Activated CD4-positive, alpha-beta T cell treated with anti-CD3 and anti-CD28 coated beads, Interleukin-2, amount 10 ng/mL, durations not matched to agents 24 days and 14 days (primary cell): ENCODE measurements at places on chromosomes 4 and X.

- H3K4me3 ChIP-seq: no peak overlapping the region
- H3K4me1 ChIP-seq: no peaks in the 10 kb centered on the region
- DNase-seq: no peak
- no peaks in the 10 kb centered on the region for H3K27me3 ChIP-seq
- no peaks in the 10 kb centered on the region for H3K36me3 ChIP-seq
Measured at GRCh38 chr4:156654410-156654809, 317.2 kb downstream of the PDGFC start.

GRCh38 chr4:78928835-78929234 is 10.4 kb downstream of the PAQR3 start:
- H3K27ac ChIP-seq: no peak overlapping the region
- no peaks in the 10 kb centered on the region for H3K27me3 ChIP-seq
- DNase-seq: no peak

- peak overlapping the region; percentile 99 for H3K27ac ChIP-seq
- peaks cover 62% of the 10 kb centered on the region for H3K36me3 ChIP-seq
- DNase-seq: peak; percentile 84
- peaks cover 62% of the 10 kb centered on the region for H3K4me1 ChIP-seq
Measured at GRCh38 chrX:45758319-45758718, 557.6 kb upstream of the DIPK2B start.

DNA sequence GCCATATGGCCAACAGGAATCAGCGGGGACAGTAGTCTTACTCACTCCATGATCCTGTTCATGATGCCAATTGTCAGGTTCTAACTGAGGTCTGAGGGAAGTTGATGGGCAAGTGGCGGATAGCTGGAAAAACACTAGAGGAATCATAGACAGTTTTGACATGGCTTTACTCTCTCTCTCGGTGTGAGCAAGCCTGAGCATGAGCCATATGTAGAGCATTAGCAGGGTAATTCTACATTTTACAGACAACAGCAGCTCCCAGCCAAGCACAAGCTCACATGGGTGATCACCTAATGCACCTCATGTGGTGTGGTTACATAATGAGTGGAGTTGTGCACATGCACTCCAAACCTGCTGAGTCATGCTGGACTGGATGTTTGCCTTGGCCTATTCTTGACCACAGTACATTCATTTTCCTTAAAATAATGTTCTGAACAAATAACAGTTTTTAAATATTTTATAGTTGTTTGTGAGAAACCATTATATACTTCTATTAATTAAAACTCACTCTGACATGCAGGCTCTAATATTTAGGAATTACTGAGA is 429.2 kb downstream of the GPAT3 start:
- no peak overlapping the region for H3K4me3 ChIP-seq
- no peak for DNase-seq
- H3K27me3 ChIP-seq: no peaks in the 10 kb centered on the region
- H3K27ac ChIP-seq: no peak overlapping the region

DNA sequence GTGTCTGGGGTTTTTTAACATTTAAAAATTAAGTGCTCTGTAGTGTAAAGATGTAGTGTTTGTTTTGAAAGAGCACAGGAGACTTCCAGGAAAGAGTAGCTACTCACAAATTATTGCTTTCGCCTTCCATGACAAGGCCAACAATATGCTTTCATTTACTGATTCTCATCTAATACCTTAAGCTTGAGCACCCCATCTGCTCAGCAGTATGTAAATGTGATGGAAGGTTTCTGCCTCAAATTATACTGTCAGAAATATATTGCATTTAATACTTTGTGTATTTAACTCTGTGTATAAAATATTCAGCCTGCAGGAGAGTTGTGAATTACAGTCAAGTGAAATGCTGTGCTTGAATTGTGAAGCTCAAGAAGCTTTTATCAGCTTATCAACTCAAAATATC is 296.3 kb upstream of the ATOH1 start:
- H3K4me1 ChIP-seq: no peaks in the 10 kb centered on the region
- H3K27ac ChIP-seq: no peak overlapping the region
- H3K36me3 ChIP-seq: no peaks in the 10 kb centered on the region
- no peak for DNase-seq

DNA sequence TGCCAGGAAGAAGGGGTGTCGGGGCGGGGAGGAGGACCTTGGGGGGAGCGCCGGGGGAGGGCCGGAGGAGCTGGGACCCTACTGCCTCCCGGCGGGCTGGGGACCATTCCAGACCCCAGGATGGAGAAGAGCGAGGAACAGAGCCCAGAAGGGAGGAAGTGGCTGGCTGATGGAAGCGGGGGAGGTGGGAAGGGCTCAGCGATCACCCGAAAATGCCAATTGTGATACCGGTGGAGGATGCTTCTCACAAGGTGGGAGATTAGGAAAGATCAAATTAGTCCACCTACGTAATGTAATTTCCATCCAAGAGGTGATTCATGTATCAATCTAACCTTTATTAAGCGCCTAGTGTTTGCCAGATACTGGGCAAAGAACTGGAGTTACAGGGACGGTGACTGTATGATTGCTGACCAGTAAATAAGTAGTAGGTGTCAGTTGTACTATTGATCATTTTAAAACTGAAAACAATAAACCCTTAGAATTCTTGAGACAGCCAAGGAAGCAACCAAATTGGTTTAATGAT is 452 bp upstream of the RAI2 start:
- H3K27ac ChIP-seq: no peak overlapping the region
- no peak for DNase-seq
- peak overlapping the region; percentile 55 for H3K4me3 ChIP-seq
- H3K36me3 ChIP-seq: no peaks in the 10 kb centered on the region

GRCh38 chr4:86917212-86918039 is 17.4 kb upstream of the AFF1 start:
- H3K4me1 ChIP-seq: peaks cover 3% of the 10 kb centered on the region
- no peaks in the 10 kb centered on the region for H3K27me3 ChIP-seq
- H3K27ac ChIP-seq: no peak overlapping the region
- H3K36me3 ChIP-seq: no peaks in the 10 kb centered on the region
- H3K4me3 ChIP-seq: no peak overlapping the region
- DNase-seq: no peak

DNA sequence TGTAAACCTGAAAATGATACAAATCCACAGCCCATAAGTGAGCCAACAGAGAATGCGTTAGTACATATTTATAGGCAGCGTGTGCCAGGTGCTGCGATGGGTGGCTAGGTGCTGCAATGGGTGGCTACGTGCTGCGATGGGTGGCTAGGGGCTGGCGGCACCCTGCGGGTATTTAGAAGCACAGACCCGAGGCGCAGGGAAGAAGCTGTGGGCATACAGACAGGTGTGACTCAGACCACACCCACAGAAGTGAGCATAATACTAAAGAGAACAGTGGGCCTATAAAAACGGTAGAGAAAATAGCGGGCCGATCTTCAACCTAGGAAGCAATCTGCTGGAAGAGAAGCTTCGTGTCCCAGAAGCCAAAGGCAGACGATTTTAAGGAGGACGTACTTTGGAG is 81.1 kb downstream of the FAT1 start:
- H3K27me3 ChIP-seq: no peaks in the 10 kb centered on the region
- DNase-seq: no peak
- H3K27ac ChIP-seq: no peak overlapping the region
- H3K36me3 ChIP-seq: no peaks in the 10 kb centered on the region
- no peak overlapping the region for H3K4me3 ChIP-seq
- H3K4me1 ChIP-seq: no peaks in the 10 kb centered on the region

- no peak for DNase-seq
- H3K36me3 ChIP-seq: no peaks in the 10 kb centered on the region
- no peaks in the 10 kb centered on the region for H3K27me3 ChIP-seq
- no peak overlapping the region for H3K4me3 ChIP-seq
Measured at GRCh38 chrX:80423744-80424143, 3.5 kb downstream of the TENT5D start.

- H3K36me3 ChIP-seq: no peaks in the 10 kb centered on the region
- no peaks in the 10 kb centered on the region for H3K4me1 ChIP-seq
- peaks cover 1% of the 10 kb centered on the region for H3K27me3 ChIP-seq
- no peak for DNase-seq
Measured at GRCh38 chr4:7636240-7636508, 201.4 kb upstream of the PSAPL1 start.

- no peaks in the 10 kb centered on the region for H3K4me1 ChIP-seq
- DNase-seq: no peak
- no peak overlapping the region for H3K4me3 ChIP-seq
- H3K27ac ChIP-seq: no peak overlapping the region
- no peaks in the 10 kb centered on the region for H3K27me3 ChIP-seq
- H3K36me3 ChIP-seq: no peaks in the 10 kb centered on the region
Measured at GRCh38 chr4:124803641-124804040, 91.1 kb upstream of the ANKRD50 start.

DNA sequence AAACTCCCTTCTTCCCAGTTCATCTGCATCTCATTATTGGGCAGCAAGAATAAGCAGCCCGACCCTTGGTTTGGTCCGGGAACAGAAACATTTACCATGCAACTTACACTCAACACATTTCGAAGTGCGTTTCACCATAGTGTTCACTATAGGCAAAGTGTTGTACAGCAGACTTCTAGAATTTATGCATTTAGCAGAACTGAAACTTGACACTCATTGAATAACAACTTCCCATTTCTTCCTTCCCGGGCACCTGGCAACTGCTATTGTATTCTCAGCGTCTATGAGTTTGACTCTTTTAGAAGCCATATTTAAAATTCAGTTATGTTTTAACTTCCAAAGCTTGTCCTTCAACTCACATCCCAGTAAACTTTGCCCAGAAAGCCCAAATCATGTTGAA is 840.6 kb downstream of the NLGN4X start:
- no peaks in the 10 kb centered on the region for H3K27me3 ChIP-seq
- no peak overlapping the region for H3K27ac ChIP-seq
- H3K36me3 ChIP-seq: no peaks in the 10 kb centered on the region
- DNase-seq: no peak
- no peaks in the 10 kb centered on the region for H3K4me1 ChIP-seq

GRCh38 chr4:168304744-168305459 is 13.7 kb downstream of the DDX60 start:
- H3K27ac ChIP-seq: no peak overlapping the region
- no peaks in the 10 kb centered on the region for H3K27me3 ChIP-seq
- no peak overlapping the region for H3K4me3 ChIP-seq
- peaks cover 33% of the 10 kb centered on the region for H3K4me1 ChIP-seq
- no peak for DNase-seq
- peaks cover 61% of the 10 kb centered on the region for H3K36me3 ChIP-seq

GRCh38 chr4:76964769-76965168 is 15.2 kb downstream of the SEPTIN11 start:
- no peak for DNase-seq
- H3K27ac ChIP-seq: no peak overlapping the region
- peaks cover 5% of the 10 kb centered on the region for H3K36me3 ChIP-seq
- H3K4me3 ChIP-seq: no peak overlapping the region
- peaks cover 9% of the 10 kb centered on the region for H3K4me1 ChIP-seq

DNA sequence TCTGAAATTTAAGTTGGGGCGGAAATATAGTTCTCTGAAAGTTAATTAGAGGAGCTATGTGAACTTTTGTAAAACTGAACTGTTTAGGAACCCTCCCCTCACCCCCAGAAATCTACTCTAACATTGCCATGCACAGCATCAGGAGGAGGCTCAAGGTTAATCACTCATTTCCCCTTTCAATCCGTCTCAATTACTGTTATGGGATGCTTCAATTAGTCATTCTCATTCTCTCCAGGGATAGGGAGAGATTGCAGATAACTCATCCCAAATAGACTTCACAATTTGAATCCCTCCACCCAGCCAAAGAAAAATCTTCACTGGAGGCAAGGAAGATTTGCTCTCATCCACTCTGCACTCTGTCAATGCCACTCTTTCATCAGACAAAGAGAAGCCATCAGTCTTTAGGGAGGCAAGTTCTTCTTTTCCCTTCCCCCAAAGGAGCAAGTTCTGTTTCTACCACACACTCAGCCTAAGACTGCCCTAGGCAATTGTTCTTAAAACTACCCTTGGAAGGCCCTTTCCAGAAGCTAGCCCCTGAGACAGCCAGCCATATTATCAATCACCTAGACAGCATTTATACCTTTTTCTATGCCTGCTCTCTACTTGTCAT is 140.4 kb downstream of the SLC10A7 start:
- H3K27me3 ChIP-seq: no peaks in the 10 kb centered on the region
- no peak overlapping the region for H3K27ac ChIP-seq
- no peaks in the 10 kb centered on the region for H3K4me1 ChIP-seq
- DNase-seq: no peak

DNA sequence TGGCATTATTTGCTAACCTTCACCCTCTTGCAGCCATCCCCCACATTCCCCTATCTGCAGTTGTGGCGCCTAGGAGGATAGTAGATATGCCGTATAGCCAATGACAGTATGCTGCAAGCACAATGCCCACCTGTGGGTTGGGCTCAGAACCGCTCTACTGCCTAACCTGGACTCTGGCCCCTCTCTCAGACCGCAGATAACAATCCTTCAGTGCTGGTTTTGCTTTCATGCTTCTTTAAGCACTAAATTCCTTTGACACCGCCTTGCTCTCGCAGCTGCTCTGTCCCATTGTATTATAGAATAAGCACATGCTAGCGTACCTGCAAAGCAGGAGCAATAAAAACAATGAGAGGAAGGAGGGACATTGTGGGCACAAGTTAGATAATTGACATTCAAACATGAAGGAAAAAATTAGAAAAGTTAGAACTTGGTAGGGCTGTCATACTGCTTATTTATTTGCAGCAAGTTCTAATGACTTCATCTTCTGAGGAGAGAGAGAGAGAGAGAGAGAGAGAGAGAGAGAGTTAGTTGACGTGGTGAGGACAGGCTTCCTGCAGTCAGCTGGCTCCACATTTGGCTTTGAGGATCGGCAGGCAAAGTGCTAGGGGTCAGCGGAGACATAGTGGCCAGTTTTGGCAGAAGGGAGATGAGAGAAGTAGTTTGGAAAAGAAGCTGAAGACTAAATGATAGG is 55.8 kb downstream of the WWC2 start:
- H3K27ac ChIP-seq: no peak overlapping the region
- H3K36me3 ChIP-seq: no peaks in the 10 kb centered on the region
- peak; percentile 27 for DNase-seq

- peaks cover 6% of the 10 kb centered on the region for H3K27me3 ChIP-seq
- no peaks in the 10 kb centered on the region for H3K36me3 ChIP-seq
- no peak overlapping the region for H3K27ac ChIP-seq
- H3K4me1 ChIP-seq: no peaks in the 10 kb centered on the region
Measured at GRCh38 chrX:43880425-43880824, 1.8 kb downstream of the MAOB start.

DNA sequence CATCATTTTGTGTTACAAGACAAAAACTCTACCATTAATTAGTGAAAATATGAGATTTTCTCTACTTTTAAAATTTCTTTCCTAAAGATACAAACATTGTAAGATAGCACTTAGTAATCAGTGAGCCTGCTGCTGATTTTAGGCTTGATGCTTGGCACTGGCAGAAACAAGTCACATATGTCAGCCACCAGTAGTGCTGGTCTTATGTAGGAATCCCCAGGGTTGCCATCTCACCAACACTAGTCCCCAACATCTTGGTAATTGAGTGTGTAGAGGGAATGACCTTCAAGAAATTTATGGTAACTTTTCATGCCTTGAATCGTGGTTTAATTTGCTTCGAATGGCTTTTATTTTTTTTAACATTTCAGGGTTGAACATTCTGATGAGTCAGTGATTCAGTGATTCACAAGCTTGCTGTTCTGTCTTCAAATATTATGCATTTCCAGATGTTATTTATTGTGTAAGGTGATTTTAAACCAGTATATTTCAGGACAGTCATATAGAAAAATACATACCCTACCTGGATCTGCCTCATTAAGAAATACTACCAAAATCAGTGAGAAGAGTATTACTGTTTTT is 11.9 kb downstream of the EXOC1 start:
- H3K4me3 ChIP-seq: no peak overlapping the region
- peaks cover 19% of the 10 kb centered on the region for H3K4me1 ChIP-seq
- no peaks in the 10 kb centered on the region for H3K27me3 ChIP-seq
- H3K27ac ChIP-seq: no peak overlapping the region

GRCh38 chr4:92421920-92422319 is 118.2 kb downstream of the GRID2 start:
- no peak for DNase-seq
- no peaks in the 10 kb centered on the region for H3K36me3 ChIP-seq
- H3K4me1 ChIP-seq: no peaks in the 10 kb centered on the region
- no peaks in the 10 kb centered on the region for H3K27me3 ChIP-seq
- H3K27ac ChIP-seq: no peak overlapping the region
